ENCODE measurements at places on chromosomes 2 and 18. TPM values are rescaled to one million over a fixed set of nuclear protein-coding genes. Genes with fewer than 3 reads are reported as not detected.

Gene POTEJ
- not detected for total RNA-seq

Gene CD226
- under 0.01 TPM for total RNA-seq

Gene NGEF
- 2.2 TPM for total RNA-seq

Gene SERPINB13
- not detected for total RNA-seq

Gene SH3RF3
- 9.8 TPM for total RNA-seq

Gene LRRC30
- not detected for total RNA-seq

Gene ABI2
- total RNA-seq = 27.2 TPM

Gene ASNSD1
- total RNA-seq = 31.4 TPM

Gene EFR3B
- 0.50 TPM for total RNA-seq

Gene REG3G
- total RNA-seq = not detected

Gene ARHGAP15
- total RNA-seq = not detected

Gene DLGAP1
- 0.34 TPM for total RNA-seq

Gene BMPR2
- total RNA-seq = 13.4 TPM

Gene UGT1A5
- not detected for total RNA-seq

Gene RAPH1
- 6.2 TPM for total RNA-seq

Gene TAF4B
- total RNA-seq = 2.9 TPM

Gene MOGAT1
- not detected for total RNA-seq

All from bronchus fibroblast of lung (primary cell).